ENCODE measurements at places on chromosomes 5 and 9. TPM values are rescaled to one million over a fixed set of nuclear protein-coding genes. Genes with fewer than 3 reads are reported as not detected.

Gene TMEFF1
- 0.69 TPM for total RNA-seq

Gene RASGEF1C
- 0.34 TPM for total RNA-seq

Gene SOHLH1
- not detected for total RNA-seq

Gene FAM78A
- total RNA-seq: 7.6 TPM

Gene IDNK
- 1.8 TPM for total RNA-seq

Measured in melanocyte of skin (primary cell).